BJ (cell line): ENCODE measurements at places on chromosomes 16 and 17. TPM values are rescaled to one million over a fixed set of nuclear protein-coding genes. Genes with fewer than 3 reads are reported as not detected.
A peak's percentile ranks its signal among the peaks of the same experiment; 100 is the strongest.

Gene WWP2
- polyA plus RNA-seq = 9.4 and 16.8 TPM in 2 replicates

DNA sequence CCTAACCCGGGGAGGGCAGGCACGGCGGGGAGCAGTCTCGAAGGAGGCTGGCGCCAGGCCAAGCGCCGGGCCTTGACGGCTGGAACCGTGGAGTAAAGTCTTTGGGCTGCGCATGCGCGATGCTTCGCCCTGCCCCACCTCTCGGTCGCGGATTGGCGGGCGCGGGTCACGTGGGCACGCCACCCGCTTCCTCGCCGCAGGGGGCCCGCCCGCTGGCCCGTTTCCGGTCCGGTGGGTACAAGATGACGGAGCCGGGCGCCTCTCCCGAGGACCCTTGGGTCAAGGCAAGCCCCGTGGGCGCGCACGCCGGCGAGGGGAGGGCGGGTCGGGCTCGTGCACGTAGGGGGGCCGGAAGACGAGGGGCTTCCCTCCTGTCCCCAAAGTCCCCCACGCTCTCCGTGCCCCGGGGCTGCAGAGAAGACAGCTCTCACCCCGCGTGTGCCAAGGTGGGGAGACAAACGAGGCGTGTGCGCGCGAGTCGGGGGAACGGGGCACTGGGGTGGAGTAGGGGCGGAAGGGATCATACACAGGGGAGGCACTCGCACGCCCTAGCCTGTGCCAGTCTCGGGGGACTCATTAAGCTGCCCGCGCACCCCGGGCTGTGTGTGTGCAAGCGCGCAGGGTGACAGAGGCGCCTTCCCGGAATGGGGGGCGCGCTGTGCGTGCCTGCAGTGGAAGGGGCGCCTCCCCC is at the start of gene MLX:
Gene MLX, plus strand, starts transcription at position 218 of the 691 bp plus-strand sequence. Its CDS starts 25 bp downstream, at position 243.
- DNase-seq = peak; percentile 39

DNA sequence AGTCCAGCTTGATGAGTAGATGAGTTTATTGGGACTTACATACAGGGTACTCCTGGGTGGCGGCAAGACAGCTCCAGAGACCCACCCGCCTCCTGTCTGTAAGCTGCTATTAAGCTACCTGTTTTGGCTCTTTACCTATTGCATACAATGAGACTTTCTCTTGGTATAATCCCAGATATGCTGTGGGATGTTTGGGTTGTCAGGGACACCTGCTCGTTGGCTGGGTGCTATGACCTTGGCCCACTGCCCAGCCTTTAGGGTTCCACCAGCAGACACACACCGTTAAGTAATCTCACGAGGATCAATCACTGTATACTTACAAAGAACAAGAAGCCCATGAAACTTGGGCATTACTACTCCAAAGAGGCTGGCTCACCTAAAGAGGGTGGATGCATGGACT is 116.4 kb downstream of the NPIPB5 start:
- no peak for DNase-seq

DNA sequence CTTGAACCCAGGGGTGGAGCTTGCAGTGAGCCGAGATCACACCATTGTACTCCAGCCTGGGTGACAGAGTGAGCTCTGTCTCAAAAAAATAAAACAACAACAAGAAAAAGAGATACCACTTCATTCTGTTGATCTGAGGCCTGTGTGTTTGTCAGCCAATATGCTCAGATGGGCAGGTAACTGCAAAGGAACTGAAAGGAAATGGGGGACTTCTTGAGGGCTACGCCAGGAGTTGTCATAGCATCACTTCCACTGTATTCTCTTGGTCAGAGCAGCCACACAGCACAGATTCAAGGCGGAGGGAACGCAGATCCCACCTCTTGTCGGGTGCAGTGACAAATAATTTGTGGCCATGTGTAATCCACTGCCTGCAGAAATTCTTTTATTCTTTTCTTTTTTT is 73.9 kb upstream of the AKTIP start:
- DNase-seq = no peak
